ENCODE measurements at places on chromosomes 3 and 15.

DNA sequence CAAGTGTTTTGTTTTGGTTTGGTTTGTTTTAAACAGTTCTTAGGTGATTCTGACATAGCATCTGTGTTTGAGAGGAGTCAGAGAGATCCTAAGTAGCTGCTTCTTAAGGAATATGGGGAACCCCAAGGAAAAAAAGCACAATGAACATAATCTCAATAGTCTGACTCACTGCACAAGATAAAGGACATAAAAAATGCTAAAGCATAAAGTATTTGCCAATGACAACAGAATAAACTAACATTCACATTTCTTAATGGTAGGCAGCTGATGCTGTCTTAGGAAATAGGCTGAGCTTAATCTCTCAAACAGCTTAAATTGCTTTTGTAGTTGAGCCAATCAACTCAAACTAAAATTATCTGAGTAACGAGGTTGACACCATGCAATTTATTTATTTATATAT, 2.9 kb downstream of the NCEH1 start:
- no peak for DNase-seq

DNA sequence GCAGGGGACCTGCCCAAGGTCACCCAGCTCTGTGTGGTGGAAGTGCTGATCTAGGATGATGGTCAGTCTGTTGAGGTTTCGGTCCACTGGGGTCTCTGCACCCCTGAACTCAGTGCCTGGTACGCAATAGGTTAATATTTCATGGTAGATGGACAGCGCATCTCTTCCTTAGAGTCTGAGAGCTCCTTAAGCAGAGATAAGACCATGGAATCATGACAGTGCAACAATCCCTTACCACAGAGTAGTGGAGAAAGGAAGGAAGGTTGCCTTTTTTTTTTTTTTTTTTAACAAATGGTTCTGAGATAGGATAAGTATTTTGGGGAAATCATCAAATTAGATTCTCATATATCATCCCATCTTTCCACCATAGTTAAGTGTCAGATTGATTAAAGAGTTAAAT, 79.8 kb upstream of the SLC6A1 start:
- DNase-seq, result no peak

DNA sequence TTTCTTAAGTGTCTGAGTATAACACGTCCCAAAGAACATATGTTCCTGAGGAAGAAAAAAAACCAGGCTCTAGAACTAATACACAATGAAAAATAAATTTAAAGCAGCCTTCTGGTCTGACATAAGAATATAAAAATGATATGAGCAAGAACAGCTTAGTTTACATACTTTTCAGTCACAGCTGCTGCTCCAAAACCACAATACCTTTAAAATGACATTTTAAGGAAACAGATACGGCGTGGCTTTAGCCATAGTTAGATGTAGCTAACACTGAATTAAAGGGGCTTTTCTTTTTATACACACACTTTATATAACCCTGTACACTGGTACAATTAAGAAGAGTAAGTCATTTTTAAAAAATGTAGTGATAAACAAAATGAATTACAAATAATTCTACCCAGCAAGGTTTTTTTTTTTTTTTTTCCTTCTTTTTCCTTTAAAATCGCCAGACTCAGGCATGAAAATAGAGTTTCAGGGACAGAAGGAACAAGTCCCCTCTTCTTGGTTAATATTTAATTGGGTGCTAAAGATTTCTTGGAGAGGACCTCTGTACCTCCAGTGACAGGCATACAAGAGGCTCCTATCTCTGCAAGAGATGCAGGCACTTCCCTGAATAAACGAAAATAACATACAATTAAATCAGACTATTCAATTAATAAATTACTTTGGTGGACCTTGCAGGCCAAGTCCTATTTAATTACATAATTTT, 265.6 kb downstream of the FOXP1 start:
- no peak for DNase-seq

- no peak for DNase-seq
Measured at GRCh38 chr3:183782576-183783276, 42.7 kb downstream of the MAP6D1 start.

DNA sequence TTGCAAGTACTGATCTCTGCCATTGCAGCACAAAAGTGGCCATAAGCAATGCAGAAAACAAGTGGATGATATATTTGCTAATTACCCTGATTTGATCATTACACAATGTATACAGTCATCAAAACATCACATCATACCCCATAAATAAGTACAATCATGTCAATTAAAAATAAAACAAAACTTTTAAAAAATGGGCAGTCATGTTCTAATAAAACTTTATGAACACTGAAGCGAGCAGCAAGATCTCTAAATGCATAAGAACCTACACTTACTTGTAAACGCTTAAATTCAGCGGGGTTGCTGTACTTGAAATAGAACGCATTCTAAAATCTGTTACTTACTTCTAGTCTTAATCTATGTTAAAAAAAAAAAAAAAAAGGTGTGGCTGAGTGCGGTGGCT, 73.4 kb downstream of the AQR start:
- no peak for DNase-seq

GRCh38 chr3:14231145-14231990, 52.8 kb downstream of the LSM3 start:
- no peak for DNase-seq

GRCh38 chr15:60745469-60746061, 266.6 kb upstream of the ICE2 start:
- DNase-seq, result no peak

GRCh38 chr15:40807888-40808461, 702 bp upstream of the DNAJC17 start:
- DNase-seq, result no peak

GRCh38 chr15:55253580-55253979, 36.0 kb downstream of the RAB27A start:
- no peak for DNase-seq

DNA sequence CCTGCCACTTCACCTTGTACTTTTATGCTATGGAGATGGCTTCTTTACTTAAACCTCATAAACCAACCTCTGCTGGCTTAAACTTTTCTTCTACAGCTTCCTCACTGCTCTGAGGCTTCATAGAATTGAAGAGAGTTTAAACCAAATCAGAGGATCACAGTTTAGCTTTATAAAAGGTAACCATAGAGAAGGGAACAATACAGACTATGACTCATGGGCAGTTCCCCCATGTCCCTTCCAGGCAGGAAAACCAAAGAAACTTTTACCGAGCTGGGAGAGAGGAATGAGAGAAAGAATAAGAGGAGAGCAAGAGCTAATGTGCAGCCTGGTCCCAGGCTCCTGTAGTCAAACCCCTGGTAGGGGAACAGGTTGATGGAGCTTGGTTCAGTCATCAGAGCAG, 53.9 kb upstream of the NEDD4 start:
- DNase-seq, result no peak

DNA sequence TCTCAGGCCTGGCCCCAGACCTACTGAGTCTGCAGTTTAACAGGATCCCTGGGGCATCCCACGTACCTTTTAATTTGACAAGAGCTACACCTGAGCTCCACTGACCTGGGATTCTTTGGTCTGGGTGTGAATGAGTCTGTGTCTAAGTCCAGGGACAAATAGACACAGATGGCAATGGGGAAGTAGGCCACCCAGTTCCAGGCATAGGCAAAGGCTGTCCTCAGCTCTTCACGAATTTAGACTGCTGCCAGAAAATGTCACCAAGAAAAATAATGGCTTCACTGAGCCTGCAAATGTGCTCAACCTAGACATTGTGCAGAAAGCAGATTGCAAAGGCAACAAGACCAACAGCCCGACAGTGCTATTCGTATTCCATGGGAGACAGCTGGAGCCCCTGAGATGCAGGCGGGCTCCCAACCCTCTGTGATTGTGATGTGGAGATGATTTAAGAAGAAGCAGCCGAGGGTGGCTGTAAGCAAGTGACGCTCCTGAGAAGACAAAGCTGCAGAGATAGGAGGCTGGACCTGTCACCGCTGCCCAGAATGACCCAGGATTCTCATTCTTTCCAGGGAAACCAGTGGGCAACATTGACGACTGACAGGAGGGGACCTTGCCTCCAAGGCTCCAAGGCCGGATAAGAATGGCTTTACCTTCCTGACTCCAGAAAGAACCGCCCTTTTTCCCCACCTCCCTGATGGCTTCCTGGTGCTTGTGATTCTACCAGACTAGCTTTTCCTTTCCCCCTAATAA, 39.8 kb upstream of the IREB2 start:
- no peak for DNase-seq

- DNase-seq, result peak; percentile 43
Measured at GRCh38 chr3:33439546-33440327, 468 bp downstream of the UBP1 start.

- no peak for DNase-seq
Measured at GRCh38 chr3:78690766-78691165, 1077.0 kb downstream of the ROBO1 start.
